ENCODE measurements at places on chromosomes 1 and 21.
A peak's percentile ranks its signal among the peaks of the same experiment; 100 is the strongest.

- DNase-seq, result no peak
Measured at GRCh38 chr1:67143966-67144365, 9.2 kb upstream of the C1orf141 start.

DNA sequence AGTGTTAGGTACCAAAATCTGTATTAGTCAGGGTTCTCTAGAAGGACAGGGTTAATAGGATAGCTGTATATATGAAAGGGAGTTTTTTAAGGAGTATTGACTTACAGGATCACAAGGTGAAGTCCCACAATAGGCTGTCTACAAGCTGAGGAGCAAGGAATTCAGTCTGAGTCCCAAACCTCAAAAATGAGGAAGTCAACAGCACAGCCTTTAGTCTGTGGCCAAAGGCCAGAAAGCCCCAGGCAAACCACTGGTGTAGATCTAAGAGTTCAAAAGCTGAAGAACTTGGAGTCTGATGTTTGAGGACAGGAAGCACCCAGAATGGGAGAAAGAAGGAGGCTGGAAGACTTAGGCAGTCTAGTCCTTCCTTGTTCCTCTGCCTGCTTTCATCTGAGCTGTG lies 487.5 kb upstream of the CHRM3 start:
- DNase-seq, result peak; percentile 37

- DNase-seq, result no peak
Measured at GRCh38 chr1:63051886-63052285, 268.0 kb downstream of the ATG4C start.

DNA sequence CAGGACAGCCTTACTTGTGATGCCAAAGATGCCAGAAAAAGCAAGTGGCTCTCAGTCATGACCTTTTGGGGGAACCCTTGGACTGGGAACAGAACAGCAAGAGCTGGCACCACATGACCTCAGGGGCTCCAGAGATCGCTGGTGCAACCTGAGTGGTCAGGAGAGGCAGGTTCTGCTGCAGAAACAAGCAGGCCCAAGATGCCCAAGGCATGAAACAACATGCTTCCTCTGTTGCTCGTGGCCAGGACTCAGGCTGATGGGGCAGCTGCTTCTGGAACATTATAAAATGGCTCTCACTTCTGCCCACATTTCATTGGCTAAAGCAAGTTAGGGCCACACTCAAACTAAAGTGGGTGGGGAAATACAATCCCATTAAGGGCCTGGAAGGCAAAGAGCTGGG lies 17.7 kb upstream of the CLSTN1 start:
- no peak for DNase-seq

DNA sequence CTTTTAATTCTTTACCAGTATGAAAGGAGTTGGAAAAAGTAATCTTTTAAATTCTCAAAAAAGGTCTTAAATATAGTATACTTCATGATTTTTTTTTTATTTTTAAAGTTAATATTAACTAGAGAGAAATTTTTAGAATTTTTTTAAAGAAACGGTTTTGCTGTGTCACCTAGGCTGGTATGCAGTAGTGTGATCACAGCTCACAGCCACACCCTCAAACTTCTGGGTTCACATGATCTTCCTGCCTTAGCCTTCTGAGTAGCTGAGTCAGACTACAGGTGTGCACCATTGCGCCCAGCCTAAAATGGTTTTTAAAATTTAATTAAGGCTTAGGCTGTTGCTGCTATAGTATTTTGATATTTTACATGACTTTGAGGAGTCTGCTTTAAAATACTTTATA lies 52.4 kb downstream of the TLCD4 start:
- peak; percentile 54 for DNase-seq

DNA sequence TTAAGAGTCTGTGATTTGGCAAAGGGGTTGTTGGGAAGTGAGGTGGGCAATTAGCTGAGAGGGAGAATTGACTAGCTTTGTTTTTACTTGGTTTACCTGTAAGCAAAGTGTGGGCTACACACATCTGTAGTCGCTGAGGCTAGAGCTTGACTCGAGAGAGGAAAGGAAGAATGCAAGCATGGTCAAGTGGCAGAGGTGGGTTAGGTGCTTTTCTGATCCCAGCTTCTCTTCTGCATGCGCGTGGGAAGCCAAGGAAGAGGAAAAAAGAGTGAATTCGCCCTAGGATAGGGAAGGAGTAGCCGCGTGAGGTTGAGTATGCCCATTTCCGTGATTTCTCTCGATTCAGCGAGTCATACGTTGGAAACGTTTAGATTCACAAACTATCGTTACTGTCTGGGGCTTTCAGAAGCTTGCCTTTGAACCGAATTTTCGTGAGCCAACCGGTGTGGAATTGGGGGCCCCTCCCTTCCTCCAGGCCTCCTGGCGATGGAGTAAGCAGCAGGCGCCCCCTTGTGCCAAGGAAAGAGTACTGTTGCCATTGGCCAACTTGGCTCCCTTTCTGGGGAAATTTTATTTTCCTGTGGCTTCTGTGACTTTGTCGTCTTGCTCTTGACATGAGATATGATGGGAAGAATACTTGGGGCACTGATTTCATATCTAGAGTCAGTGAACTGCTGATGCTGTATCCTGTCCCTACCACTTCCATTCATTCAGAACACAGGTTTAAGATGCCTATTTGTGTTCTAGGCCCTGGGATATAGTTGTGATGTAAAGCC lies 1.3 kb downstream of the PIGV start:
- DNase-seq, result peak; percentile 69

DNA sequence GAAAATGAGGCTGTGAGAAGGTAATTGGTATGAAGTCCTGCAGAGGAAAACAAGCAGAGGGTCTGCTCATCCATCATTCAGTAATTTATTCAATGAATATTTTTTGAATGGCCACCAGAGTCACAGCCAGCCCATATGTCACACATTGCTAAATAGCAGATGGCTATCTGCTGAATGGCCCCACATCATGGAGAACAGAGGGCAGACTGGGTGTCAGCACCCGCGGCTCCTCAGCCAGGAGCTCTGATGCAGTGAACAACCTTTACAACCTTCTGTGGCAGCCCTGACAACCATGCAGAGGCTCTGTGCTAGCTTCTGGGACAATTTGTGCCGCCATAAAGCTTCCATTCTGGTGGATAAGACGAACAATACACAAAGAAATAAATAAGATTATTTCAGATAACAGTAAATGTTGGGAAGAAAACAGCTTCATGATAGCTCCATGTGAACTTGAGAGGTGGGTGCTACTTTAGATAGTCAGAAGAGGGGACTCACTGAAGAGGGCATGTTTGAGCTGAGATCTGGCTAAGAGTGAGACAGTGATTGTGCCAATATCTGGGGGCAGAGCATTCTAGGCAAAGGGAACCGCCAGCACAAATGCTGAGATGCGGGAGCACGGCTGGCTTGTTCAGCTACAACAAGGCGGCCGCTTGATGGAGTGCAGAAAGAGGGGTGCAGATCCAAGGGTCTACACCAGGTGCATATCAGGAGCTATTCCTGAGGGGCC lies 2.8 kb upstream of the C1orf210 start:
- DNase-seq, result no peak

GRCh38 chr1:222060210-222060916 lies 318.5 kb upstream of the DUSP10 start:
- DNase-seq, result no peak

DNA sequence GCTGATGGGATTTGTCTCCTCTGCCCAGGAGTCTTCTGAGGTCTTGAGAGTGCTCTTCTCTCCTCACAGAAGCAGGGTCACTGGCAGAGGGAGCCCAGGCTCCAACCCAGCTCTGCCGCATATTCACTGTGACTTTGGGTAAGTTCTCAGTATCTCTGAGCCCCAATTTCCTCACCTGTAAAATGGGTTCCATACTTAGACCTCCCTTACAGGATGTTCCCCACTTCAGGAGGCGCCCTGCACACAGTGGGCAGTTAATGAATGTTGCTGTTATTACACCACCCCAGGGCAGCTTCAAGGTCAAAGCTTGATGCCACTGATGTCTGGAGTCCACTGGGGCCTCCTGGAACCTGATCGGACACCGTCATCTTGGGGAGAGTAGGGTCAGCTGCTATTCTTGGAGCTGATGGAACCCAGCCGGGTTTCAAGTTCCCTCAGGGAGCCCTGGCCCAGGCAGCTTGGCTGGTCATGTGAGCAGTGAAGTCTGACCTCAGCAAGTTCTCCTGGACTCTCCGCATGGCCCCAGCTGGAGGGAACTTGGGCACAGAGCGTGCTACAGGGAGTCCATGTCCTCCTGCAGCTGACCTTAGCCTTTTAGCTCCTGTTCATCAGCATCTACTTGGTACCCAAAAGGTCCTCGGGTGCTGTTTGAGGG lies 21.8 kb downstream of the COA7 start:
- no peak for DNase-seq

- DNase-seq, result no peak
Measured at GRCh38 chr1:59408608-59409240, 111.8 kb downstream of the FGGY start.

GRCh38 chr1:46802081-46802480 lies 3.2 kb downstream of the CYP4B1 start:
- DNase-seq, result no peak

GRCh38 chr1:9881838-9882249 lies 28.2 kb downstream of the CTNNBIP1 start:
- DNase-seq, result peak; percentile 55

DNA sequence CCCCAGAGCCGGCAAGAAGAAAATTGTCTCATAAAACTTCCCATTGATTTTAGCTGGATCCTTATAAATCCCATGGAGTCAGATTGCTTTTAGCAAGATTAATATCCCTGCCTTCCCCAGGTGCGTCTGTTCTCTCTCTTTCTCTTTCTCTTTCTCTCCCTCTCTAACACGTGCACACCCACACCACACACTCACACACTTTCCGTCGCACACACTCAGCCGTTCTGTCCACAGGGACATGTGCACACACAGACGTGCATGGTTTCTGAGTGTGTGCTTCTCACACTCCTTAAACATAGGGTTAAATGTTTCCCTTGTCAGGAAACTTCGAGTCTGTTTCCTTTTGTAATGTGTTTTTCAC lies 98.7 kb upstream of the NFIA start:
- no peak for DNase-seq

- no peak for DNase-seq
Measured at GRCh38 chr1:113545626-113546025, 155.3 kb downstream of the MAGI3 start.

DNA sequence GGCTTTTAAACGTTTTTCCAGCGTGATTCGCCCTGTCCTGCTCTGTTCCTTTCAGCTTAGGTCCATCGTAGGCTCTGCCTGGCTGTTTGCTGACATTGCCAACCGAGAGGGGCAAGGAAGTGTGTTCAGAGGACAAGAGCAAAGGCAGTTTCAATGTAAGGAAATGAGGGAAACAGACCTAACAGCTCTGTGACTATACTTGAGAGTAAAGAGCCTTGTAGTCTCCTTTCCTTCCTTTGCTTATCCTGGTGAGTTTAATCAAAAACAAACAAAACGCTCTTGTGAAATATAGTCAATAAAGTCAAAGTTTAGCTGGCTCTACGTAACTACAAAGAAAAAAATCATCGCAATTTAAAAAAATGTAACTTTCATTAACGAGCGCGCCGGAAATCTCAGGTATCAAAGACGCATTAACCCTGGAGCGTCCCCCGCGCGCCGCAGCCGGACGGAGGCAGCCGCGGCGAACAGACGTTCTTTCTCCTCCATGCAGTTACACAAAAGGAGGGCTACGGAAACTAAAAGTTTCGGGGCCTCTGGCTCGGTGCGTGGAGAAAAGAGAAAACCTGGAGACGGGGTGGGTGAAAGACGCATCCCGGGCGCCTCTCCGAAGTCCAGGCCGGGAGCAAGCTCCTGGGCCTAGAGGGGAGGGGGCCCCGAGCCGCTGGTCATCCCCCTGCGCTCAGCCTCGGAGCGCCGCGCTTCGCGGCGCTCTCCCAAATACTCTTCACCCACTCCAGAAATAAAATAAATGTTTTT lies 617 bp upstream of the ADGRL2 start:
- peak; percentile 55 for DNase-seq

GRCh38 chr1:199308349-199308846 lies 669.6 kb downstream of the PTPRC start:
- DNase-seq, result no peak

GRCh38 chr21:34779860-34780259 lies 111.1 kb downstream of the CLIC6 start:
- DNase-seq, result no peak
